ENCODE measurements at places on chromosomes 3 and 15.

DNA sequence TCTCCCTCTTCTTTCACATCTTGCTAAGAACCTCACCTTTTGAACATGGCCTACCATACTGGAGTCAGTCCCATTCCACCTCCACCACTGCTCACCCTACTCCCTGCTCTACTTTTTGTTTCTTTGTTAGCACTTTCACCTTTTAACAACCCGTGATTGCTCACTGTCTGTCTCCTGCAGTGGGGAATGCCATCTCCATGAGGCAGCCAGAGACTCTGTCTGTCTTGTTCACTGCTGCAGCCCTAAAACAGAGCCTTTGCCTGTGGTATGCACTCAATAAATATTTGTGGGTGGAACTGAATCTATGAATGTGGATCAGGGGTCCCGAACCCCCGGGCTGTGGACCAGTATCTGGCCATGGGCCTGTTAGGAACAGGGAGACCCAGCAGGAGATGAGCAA lies 16.5 kb upstream of the TLE3 start:
- DNase-seq = no peak

- no peak for DNase-seq
Observed at GRCh38 chr3:23580096-23580713, 225.6 kb upstream of the UBE2E1 start.

DNA sequence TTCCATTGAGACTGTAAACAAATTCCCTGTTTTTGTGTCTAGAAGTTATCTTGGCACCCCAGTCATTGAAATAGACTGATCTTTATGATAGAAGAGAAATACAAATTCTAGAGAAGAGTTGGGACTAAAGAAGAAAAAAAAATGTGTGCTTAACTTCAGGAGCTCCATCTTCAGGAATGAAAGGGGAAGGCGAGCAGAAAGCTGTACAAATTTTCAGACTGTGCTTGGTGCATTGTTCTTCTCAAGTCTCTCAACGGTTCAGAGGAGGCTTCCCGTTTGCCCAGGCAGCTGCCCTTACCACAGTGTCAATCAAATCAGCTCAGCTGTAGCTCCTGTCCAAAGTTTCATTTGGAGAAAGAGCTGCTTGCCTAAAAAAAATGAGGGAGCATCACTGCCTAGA lies 41.7 kb downstream of the OXSM start:
- DNase-seq = no peak

DNA sequence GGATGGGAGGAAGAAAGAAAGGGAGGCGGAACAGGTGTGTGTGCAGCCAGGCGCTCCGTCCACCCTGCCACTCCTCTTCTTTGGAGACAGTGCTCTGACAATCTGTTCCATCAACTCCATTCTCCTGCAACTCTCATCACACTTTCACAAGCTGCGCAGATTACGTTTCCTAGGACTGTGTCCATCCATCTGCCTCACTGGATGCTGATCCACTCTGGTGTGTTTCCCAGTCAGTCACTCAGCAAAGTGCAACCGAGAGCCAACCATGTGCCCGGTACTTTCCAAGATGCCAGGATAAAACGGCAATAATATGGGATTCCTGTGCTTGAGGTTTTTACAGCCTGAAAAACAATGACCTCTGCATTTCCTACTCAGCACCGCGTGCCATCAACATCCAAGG lies 59.6 kb downstream of the SLC12A8 start:
- no peak for DNase-seq

GRCh38 chr3:30502742-30503073 lies 103.7 kb upstream of the TGFBR2 start:
- no peak for DNase-seq

- no peak for DNase-seq
Observed at GRCh38 chr15:68704496-68705021, 116.1 kb downstream of the ANP32A start.

Measured in NCI-H187 (cell line).